ENCODE measurements at places on chromosomes 3 and 15.
A peak's percentile ranks its signal among the peaks of the same experiment; 100 is the strongest.

DNA sequence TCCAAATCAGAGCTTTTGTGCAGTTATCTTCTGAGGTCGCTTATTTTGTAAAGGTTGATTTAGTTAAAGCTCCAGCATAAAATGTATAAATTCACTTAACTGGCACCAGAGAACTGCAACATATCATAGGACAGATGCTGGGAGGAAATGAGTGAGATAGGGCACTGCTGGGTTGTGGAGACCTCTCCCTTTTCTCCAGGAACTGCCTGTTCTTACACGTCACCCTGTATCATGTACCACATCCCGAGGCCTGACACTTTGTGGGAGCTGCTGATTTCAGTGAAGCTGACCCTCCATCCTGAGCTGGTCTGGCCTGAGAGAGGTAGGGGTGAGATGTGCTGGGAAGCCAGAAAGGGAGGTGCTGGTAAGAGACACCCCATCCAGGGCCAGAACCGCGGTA is 213.8 kb upstream of the FEZF2 start:
- DNase-seq = no peak

DNA sequence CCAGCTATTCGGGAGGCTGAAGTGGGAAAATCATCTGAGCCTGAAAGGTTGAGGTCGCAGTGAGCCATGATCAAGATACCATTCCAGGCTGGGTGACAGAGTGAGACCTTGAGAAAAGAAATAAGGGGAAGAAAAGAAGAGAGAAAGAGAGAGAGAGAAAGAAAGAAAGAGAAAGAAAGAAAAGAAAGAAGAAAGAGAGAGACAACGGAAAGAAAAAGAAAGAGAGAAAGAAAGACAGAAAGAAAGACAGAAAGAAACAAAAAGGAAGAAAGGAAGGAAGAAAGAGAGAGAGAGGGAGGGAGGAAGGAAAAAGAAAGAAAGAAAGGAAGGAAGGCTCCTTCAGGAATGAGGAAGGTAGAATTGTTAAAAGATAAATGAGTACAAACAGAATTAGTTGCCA is 84.5 kb downstream of the RPL22L1 start:
- DNase-seq = no peak

DNA sequence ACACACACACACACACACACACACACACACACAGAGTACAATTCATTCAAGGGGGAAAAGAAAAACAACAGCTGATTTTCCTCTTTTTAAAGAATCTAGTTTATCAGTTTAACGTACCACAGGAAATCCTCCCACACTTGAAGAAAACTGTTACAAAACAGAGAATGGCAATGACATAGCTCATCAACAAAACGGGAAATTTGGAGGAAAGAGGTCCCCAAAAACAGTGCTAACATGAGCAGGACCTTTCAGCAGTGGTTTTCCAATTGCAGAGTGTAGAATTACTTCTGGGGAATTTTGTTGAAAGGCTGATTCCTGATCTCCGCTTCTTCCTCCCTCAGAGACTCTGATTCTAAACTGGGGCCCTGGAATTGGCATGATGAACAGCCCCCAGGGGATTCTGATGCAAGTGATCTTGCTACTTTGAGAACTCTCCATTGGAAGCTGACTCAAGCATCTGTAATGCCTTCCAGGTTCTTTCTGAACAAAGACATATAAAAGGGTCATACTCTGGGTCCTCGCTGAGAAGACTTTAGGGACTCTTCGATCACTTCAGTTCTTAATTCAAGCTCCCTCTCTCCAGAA is 442.6 kb upstream of the PROK2 start:
- DNase-seq = no peak

DNA sequence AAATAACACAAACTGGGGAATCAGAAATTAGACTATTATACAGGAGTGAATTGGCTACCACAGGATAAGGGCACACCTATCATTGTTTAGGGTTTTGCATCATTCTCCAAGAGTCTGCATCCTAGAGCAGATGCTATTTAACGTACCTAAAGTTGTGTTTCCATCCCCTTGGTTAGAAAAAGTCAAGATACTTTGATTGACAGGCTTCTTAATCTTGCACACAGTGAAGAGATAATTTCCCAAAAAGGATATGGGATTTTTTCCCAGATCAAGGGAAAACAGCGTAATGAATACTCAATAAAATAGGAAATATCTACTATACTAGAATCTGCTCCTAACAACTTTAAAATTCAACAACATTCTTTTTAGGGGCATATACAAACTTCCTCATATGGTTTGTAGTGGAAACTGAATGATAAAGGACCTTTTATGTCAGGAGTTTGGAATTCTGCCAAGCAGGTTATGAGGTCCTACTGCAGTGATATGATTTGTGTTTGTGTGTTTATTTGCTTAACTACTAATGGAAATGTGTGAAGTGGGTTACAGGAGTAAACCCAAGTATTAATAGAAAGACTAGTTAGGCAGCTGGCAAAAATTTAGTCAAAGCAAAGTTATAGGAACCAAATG is 124.1 kb upstream of the MME start:
- no peak for DNase-seq

GRCh38 chr15:72112116-72112515 is 5.8 kb downstream of the MYO9A start:
- DNase-seq = no peak

DNA sequence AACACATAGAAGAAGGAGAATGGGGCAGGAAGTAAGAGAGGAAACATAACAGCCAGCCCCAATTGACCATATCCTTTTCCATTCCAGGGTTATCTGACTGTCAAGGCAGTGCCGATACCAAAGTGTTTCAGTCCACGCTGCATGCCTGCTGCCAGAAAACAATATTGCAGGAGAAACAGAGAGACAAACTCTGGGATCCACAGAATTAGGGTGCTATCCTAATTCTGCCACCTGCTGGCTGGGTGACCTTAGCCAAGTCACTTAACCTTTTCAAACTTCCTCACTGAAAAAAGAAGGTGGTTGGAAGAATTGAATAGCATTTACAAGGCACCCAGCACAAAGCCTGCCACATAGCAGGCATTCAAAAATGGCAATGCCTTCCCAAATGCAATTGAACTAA is 32.0 kb downstream of the GLB1 start:
- peak; percentile 36 for DNase-seq

DNA sequence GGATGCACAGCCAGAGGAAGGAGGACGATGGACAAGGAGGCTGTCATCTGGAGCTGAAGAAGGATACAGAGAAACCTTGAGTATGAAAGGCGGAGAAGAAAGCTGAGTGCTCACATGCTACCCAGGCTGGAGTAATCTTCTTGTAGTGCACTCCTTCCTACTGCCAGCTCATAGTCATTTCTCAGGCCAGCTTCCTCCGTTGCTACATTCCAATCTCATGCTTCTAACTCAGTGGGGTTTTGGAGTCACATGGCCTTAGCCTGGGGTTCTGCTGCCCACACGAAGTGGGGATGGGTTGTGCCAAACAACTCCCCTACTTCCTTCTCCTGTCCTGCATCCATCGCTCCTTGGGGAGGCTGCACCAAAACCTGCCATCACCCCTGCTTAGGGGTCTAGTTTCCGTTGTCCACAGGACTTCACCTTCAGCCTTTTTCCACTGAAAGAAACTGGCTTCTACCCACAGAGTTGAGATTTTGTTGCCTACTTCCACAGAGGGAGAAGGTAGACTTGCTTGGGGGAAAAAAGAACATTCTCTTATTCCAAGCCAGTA is 239.9 kb downstream of the EPHB1 start:
- no peak for DNase-seq

DNA sequence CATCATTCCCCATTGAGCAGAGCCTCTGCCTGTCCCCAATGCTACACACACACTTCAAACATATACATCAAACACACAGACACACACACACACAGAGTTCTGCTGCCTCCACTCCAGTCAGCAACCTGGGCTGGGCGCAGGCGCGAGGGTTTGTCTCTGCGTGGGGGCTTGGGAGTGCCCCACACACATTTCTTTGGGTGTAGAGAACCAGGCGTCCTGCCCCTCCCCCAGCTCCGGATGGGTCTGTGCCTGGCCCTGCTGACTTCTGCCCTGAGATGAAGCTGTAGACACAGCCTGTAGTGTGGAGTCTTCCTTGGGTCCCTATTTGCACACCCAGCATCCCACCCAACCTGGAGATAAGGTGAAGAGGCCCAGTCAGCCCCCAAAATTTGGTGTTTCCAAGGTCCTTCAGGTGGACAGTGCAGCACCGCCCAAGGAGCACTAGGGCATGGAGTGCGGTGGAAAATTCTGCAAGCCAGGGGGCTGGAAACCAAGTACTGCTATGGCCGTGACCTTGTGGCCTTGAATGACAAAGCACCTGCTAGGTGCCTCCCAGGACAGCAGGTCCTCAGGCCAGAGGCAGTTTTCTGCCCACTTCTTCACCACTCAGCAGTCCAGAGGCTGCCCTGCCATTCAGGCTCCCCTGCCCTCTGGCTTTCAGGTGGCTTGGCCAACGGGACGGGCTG is 26.8 kb downstream of the FBXW12 start:
- DNase-seq = no peak

DNA sequence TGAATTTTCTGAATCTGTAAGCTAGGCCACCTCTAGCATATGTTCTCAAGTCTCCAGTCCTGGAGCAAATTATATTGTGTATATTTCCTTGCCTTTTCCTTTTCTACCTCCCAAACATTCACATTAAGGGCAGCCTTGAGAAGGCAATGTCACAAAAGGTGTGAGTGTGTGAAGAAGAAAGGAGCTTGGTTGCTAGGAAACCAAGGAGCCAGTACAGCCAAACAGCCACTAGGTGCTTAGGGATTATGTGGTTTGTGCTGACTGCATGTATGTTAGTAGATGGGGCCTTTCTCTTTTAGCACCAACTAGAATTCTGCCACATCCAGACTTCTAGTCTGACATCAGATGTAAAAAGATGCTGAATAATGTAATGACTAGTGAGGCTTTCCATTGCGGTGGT is 118.8 kb upstream of the DAZL start:
- DNase-seq = no peak

DNA sequence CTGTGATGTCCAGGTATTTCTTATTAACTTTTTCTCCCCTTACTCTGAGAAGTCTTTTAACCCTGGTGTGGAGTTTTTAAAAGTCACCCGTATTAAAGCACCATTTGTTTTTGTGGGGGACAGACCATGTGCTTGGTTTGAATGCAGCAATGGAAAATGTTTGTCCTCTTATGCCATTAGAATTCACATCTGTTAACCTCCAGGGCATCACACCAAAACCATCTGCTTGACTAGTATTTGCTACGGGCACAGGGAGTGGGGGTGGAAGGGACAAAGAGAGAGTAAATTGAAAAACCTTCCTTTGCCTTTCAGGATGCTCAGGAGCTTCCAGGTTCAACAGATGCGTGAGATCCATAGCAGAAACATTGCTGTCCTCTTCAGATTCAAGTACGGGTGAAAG is 61.4 kb upstream of the GOLGA8B start:
- no peak for DNase-seq
